ENCODE measurements at places on chromosomes 2 and 18. TPM values are rescaled to one million over a fixed set of nuclear protein-coding genes. Genes with fewer than 3 reads are reported as not detected.
A peak's percentile ranks its signal among the peaks of the same experiment; 100 is the strongest.

- no peak for DNase-seq
Observed at GRCh38 chr2:157789256-157789655, 86.9 kb downstream of the ACVR1 start.

DNA sequence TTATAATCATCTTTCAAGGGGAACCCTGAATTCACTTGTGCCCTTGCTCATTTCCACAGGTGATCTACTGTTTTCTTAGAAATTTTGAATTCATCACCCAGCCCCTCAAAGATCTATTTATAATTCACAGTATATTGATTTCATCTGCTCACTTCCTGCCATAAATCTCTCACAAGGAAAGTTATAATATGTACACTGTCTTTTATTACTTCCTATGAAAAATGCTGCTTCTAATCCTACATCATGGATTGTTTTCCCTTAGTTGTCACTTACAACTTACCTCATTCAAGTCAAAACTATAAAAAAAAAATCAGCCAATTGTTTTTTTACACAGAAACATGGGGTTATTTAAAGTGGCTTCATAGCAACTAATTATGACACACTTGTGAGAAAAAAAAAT is 1443.0 kb downstream of the LRP1B start:
- no peak for DNase-seq

DNA sequence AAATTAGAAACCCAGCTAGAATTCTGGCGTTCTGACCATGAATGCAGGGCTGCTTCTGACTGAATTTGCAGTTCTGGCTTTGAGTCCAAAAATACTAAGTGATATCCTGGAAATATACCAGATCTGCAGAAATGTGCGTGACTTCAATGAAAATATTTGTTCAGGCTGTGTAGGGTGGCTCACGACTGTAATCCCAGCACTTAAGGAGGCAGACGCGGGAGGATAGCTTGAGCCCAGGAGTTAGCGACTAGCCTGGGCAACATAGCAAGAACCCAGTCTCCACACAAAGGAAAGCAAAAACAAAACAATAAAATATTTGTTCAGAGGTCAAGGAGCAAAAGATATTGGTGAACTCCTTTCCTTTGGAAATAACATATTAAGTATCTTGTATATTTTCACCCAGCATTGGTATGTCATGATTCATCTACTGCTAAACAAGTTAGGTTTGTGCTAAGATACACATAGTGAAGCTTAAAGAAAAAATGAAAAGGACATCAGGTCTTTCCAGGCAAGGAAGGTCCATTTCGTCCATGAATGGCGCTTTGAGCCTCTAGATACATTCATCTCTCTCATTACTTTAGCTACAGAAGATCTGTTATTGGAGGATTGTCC is 239.2 kb downstream of the CMPK2 start:
- no peak for DNase-seq

- no peak for DNase-seq
Observed at GRCh38 chr2:230627806-230628724, 84.6 kb upstream of the CAB39 start.

GRCh38 chr2:181431674-181432073 is 25.5 kb upstream of the ITGA4 start:
- DNase-seq: no peak

- DNase-seq: no peak
Observed at GRCh38 chr2:26617588-26618083, 23.5 kb downstream of the CIB4 start.

GRCh38 chr2:212905640-212906201 is 245.7 kb downstream of the IKZF2 start:
- peak; percentile 35 for DNase-seq

DNA sequence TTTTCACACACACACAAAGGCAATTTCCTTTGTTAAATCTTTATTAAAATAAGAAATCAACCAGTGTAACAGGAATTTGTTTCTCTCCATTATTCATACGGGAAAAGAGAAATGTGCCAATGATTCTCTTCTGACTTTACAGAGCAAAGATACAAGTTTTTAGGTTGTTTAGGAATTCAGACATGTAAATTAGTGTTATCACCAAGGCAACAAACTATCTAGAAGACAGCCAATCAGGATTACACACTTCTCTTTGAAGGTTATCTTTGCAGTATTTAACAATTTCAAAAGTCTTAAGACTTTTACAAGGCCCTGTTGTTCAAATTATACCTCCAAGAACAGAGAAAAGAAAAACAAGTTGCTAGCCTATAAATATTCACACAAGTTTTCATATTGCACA is 14.5 kb downstream of the CD302 start:
- DNase-seq: no peak

- no peak for DNase-seq
Observed at GRCh38 chr2:33380001-33380609, 96.3 kb upstream of the RASGRP3 start.

- DNase-seq: peak; percentile 48
Observed at GRCh38 chr2:231611273-231612108, 18.8 kb downstream of the TEX44 start.

GRCh38 chr2:156087875-156088274 is 244.6 kb downstream of the NR4A2 start:
- DNase-seq: no peak

- DNase-seq: no peak
Observed at GRCh38 chr2:104620801-104621200, 233.1 kb upstream of the POU3F3 start.

DNA sequence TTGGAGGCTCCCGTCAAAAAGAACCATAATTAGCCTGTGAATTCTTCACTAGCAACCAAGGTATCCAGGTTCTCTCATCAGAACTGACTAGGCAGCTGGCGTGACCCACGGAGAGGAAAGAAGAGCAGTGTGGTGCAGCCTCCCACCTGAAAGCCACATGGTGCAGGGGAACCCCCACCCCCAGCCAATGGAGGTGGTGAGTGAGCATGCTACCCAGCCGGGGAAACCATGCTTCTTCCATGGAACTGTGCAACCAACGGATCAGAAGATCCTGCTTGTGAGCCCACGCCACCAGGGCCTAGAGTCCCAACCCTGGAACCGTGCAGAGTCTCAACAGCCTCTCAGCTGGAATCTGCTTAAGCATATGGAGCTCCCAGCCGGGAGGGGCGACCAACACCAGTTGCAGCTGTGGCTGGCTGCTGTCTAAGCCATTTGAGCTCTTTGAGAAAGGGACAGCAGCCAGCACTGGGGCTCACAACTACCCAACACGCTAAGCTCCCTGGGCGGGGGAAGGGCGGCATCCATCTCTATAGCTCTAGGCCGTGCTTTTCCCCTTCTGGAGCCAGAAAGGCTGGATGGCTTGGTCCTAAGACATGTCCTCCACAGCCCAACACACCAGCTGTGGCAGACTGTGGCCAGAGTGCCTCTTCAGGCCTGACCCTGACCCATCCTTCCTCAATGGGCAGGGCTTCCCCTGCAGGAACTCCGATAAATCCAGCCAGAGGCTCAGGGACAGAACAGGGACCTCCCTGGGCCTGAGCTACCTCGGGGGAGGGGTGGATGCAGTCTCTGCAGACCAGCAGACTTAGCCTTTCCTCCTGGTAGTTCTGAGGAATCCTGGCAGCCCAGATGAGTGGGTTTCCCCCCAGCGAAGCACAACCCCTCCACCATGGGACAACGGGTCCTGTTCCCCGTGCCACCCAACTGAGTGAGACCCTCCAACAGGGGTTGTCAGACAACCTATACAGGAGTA is 151.4 kb upstream of the NXPH2 start:
- no peak for DNase-seq

- no peak for DNase-seq
Observed at GRCh38 chr2:200138391-200139124, 167.9 kb upstream of the SPATS2L start.

DNA sequence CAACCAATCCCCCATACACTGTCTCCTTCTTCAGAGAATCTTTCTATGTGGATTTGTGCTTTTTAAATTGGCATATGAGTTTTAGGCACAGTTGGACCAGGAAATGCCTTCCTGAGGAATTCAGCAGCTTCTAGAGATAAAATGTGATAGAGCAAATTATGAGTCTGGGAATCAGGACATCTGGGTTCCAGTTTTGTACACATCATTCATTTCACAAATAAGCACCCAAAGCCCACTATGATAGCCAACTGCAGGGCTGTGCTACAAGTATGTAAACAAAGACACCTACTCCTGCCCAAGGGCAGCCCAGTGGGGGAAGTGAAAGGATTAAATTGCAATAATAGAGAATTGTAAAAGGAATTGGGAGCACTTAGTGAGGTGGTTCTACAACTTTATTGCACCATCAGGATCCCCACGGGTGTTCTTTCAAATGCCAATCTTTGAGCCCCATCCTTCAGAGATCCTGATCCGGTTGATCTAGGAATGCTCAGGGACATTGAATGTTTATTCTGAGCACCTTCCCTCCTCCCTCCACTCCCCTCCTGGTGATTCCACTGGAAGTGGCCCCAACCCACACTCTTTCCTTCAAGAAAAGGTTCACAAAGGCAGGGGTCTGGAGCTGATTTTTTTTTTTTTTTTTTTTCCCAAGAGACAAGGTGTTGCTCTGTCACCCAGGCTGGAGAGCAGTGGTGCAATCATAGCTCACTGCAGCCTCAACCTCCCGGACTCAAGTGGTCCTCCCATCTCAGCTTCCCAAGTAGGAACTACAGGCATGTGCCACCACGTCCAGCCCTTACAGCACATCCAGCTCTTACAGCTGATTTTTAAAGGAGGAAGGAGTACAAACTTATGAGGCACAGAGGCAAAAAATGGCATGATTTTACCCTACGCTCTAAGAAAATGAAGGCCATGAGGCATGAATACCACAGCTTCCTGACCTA is 11.1 kb upstream of the KCMF1 start:
- DNase-seq: no peak

- DNase-seq: no peak
Observed at GRCh38 chr18:25464227-25464626, 112.3 kb upstream of the ZNF521 start.

DNA sequence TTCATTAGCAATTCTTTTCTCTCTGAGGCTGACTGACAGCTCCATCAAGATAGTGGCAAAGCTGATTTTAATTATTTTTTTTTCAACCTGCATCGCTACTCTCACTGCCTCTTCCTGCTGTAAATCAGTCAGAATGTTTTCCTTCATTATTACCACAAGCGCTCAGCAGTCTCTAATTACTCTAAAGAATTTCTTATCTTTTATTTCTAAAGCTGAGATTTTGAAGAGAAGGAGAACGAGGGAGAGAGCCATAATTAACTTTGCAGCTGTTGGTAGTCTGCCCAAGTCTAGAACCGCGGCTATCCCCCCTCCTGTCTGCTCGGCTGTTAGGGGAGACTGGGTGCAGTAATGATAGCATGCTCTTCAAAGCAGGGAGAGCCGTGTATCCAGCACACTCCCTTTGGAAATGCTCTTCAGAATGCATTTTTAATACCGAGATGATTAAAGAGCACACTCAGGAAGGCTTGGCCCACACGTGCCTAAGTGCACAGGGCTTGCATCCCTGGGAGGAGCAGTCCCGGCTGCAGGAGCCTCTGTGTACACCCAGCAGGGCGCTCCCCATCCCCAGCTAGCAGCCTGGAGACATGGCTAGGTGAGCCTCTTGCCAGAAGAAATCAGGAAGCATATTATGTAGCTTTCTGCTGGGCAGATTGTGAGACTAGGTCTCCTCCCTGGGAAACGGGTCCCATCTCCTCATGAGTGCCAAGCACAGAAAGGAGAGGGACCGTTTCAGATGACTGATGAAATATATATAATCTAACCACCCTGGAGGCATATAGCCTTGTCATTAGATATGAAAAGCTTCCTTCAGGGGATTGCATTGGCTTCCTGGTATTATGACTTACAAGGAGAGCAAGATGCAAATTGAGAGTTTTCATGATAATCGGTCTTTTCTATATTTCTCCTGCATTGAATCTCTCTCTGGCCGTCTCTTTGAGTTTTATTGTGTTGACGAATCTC is 555.2 kb downstream of the CMPK2 start:
- no peak for DNase-seq

DNA sequence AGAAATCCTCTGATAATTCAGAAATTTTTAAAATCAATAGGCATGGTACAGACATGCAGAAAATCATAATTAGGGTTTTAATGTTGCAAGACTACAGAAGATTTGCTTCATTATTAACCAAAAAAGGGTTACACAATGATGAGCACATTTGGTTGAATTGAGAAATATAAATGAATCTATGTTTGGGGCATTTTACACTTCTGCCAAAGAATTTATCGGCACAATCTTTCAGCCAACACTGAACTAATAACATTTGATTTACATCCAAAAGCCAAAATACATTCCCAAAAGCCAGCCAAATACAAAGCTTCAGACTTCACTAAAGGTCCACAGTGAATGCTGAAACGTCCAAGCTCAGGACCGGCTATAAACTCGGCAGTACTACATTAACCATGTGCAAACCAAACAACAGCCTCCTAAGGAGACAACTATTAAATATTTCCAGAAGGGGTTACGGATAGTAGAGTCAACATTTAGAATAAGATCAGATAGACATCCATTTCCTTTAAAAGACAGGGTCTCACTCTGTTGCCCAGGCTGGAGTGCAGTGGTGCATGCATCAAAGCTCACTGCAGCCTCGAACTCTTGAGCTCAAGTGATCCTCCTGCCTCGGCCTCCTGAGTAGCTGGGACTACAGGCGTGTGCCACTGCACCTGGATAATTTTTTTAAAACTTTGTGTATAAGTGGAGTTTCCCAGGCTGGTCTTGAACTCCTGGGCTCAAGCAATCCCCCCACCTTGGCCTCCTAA is 29.4 kb downstream of the SPRED2 start:
- no peak for DNase-seq

- no peak for DNase-seq
Observed at GRCh38 chr18:44171301-44171700, 509.4 kb upstream of the SETBP1 start.

DNA sequence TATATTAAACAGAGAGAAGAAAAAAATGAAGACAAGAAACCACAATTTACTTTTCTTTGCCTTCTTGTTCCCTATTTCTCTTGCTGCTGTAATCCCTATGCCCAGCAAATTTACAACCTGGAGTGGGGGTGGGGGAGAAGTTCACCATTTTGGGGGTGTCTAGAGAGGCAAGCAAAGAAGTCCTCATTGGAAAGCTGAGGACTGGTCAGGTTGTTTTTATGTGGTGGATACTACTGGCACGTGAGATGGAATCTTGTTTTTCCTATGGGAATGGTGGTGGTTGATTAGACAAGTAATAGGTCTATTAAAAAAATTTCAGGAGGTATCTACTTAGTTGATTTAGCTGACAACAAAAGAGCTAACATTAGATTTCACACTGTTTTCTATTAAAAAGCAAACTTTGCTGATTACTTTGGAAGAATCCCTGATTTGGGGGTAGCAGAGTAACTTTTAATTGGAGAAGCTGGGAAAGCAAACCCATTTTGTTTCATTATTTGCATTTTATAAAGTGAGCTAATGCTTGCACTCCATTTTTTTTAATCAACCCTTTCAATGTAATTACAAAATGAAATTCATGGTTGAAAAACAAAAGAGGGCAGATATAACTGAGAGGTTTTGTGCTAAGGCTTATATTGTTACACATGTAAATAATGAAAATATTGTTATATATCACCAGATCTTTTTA is 6.0 kb downstream of the POU3F3 start:
- DNase-seq: no peak

The AQP4 gene
- total RNA-seq: 2.2 TPM

The DNAH6 gene
- 2.2 TPM for total RNA-seq

The ADRA2B gene
- 0.32 TPM for total RNA-seq

The LYPD1 gene
- 0.32 TPM for total RNA-seq

The FAM228A gene
- total RNA-seq: not detected

The LOXL3 gene
- total RNA-seq: 1.6 TPM

The TMEFF2 gene
- not detected for total RNA-seq

The NYAP2 gene
- not detected for total RNA-seq
